Caki2 (cell line): ENCODE measurements at places on chromosomes 2 and 18.
A peak's percentile ranks its signal among the peaks of the same experiment; 100 is the strongest.

DNA sequence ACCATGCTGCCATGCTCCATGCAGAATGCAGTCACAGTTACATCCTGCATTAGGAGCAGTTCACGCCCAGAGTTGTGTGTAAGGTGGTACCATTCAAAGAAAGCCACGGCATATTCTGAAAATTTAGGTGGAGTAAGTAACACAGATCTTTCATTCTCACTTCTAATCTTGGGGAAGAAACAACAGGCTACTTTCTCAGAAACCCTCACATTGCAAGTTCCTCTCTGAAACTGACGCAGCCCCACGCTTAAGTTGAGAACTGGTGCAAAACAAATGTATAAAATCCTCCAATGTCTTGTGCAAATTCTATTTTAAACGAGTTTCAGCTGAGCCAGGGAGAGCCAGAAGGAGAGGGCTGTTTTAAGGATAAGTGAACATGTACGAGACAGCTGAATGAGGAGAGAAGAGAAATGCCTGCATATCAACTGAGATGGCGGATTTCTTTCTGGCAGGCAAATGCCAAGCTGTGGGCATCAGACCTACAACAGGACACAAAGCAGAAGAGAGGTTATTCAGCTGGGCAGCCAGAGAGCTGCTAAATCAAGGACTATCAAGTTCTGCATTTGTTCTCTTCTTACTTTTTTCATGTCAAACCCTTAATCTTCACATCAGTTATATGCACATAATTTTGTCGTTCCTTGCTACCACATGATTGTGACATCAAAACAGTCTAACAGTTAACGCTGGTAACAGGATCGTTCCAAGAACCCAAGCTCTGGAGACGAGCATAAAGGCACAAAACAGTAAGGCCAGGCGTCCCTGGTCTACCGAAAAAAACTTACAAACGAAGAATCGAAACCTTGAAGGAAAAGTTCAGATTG lies 6.4 kb downstream of the ARL4C start:
- no peak for DNase-seq

- DNase-seq, result no peak
These were observed 183.1 kb upstream of the CCDC68 start for GRCh38 chr18:55142410-55142809.

DNA sequence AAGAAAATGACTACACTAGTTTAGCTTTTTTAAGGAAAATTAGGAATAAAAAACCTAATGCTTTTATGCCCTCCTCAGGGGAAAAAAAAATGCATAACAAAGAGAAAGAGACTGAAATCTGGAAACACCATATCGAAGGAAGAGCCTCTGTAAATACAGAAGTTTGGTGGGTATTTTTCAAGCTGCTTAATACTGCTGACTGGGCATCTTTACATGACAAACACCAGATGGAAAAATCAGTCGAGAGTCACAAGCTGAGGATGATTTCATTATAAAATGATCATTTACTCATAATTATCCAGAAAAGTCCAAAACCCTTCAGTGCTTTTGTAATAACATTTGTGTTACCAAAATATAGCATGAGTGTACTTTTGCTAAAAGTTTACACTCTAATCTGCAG lies 1600.7 kb upstream of the ACVR2A start:
- DNase-seq, result no peak

GRCh38 chr18:42706618-42707017 lies 408.9 kb downstream of the RIT2 start:
- DNase-seq, result peak; percentile 84

- no peak for DNase-seq
These were observed 42.5 kb downstream of the DOCK10 start for GRCh38 chr2:224999754-225000153.

- no peak for DNase-seq
These were observed 152.4 kb upstream of the CAVIN2 start for GRCh38 chr2:191999101-191999841.

GRCh38 chr2:132589111-132589830 lies 80.7 kb downstream of the LYPD1 start:
- no peak for DNase-seq

GRCh38 chr2:173441222-173441621 lies 86.5 kb downstream of the CDCA7 start:
- no peak for DNase-seq

- DNase-seq, result no peak
These were observed 725 bp upstream of the ANKRD53 start for GRCh38 chr2:70977605-70978205.

- DNase-seq, result no peak
These were observed 60.7 kb downstream of the ARMC9 start for GRCh38 chr2:231259104-231259503.

DNA sequence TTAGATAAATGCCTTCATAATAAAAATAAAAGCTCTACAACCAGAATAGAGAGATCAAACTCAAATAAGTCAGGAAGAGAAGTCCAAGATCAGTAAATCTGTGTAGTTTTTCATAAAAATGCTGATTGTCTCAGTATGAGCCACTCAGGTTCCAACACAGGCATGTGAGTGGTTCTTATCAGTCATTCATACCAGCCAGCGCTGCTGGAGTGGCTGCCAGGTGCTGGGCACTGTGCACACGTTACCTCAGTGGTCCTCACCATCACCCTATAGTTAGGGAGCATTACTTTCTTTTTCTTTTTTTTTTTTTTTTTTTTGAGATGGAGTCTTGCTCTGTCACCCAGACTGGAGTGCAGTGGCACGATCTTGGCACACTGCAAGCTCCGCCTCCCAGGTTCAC lies 23.8 kb downstream of the CNDP1 start:
- no peak for DNase-seq

DNA sequence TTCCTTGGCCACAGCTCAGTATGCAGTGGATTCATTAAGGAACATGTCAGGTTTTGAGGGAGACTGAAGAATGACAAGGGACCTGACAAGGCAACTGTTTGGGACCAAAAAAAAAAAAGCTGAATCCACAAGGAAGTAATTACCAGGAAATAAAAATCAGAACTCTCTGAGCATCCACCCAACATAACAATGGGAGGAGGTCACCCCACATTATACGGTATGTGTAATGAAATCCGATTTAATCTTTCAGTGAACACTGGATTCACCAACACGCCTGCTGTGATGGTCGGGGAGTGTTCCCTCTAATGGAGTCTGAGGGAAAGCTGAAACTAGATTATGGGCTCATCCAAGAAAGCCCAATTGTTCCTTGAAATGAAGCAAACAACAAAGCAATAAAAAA lies 329.3 kb downstream of the ETAA1 start:
- DNase-seq, result no peak

DNA sequence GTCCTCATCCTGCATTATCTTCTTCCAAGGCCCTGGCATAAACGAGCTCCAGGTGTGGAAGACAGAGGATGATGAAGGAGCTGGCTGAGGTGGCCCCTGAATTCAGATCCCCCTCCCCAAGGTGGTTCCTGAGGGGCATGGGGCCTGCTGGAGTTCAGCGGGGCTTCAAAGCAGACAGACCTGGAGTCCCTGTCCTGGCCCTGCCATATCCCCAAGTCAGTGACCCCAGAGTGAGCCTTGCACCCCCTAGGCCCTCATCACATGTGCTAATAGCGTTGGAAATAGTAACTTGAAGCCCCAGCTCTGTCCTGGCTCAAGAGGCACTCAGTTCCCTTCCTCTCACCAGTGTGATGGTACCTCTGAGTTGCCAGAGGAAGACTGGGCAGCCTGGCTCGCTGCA lies 172.9 kb downstream of the GALNT1 start:
- DNase-seq, result no peak

- DNase-seq, result no peak
These were observed 421.3 kb upstream of the NXPH2 start for GRCh38 chr2:139201516-139201915.

- DNase-seq, result no peak
These were observed 124.0 kb downstream of the GAREM1 start for GRCh38 chr18:32346671-32347070.

- peak; percentile 14 for DNase-seq
These were observed 72.0 kb upstream of the TMEM178A start for GRCh38 chr2:39593439-39594393.

DNA sequence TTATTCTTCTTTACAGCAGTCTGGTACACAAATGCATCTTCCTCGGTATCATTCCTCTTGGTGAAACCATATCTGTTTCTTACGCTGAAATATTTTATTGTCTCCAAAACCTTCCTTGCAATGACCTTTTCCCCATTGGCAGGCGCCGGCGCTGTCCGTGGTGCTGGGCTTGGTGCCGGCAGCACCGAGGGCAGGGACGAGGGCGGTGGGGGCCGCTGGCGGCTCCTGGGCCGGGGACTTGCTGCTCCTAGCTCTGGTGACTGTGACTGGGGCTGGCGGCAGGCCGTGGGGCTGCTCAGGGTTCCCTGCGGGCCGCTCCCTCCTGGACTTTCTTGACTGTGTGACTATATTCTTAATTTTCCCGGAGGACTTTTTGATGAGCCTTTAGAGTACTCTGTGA lies 72.5 kb downstream of the GPR39 start:
- no peak for DNase-seq

GRCh38 chr18:13454363-13455150 lies 236.0 kb downstream of the LDLRAD4 start:
- no peak for DNase-seq

DNA sequence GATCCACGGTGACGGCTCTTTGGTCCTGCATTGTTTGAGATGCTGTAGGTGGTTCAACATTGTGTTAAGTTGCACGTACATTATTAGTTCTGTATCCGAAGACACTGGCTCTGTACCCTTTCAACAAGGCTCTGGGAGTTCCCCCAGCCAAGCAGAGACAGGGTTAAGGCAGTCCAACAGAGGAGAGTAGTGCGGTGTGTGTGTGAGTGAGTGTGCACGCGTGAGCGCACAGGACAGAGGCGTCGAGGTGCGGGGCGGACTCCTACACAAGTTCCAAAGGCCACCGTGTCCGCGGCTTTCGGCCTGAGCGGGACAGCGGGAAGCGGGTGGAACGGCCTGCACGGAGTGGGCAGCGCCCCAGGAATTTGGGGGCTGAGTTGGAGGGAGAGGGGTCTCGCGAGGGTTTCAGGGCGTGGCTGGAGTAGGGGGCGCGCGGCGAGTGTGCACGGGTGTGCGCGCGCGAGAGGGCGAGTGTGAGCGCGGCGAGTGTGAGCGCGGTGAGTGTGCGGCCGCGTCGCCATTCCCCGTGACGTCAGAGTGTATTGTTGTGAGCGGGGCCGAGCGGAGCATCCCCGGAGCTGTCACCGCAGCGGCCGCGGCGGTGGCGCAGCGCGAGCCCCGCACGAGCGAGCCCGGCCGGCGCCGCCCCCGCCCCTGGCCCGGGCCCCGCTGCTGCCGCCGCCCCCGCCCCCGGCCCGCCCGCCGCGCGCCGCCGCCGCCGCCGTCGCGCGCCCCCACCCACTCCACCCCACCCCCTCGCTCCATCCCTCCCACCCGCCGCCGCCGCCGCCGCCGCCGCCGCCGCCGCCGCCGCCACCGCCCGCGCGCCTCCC lies at the start of gene ASXL3:
ASXL3 (plus strand) TSS at position 535 of the 833 bp plus-strand sequence. CDS start 413 bp downstream, outside the sequence.
- no peak for DNase-seq

DNA sequence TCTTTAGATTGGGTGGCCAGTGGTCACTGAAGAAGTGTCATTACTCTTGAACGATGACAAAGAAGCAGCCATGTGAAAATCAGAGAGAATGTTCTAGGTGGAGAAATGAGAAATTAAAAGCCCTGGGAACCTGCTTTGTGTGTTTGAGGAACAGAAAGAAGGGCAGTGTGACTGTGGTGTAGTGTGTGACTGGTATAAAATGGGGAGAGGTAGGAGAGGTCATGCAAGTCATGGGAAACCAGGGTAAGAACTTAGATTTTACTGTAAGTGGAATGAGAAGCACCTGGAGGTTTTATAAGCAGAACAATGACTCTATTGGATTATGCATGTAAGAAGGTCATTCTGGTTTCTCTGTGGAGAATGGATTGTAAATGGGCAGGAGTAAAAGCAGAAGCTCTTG lies 12.2 kb downstream of the ICOS start:
- no peak for DNase-seq

GRCh38 chr2:215505044-215505786 lies 69.3 kb upstream of the FN1 start:
- no peak for DNase-seq

DNA sequence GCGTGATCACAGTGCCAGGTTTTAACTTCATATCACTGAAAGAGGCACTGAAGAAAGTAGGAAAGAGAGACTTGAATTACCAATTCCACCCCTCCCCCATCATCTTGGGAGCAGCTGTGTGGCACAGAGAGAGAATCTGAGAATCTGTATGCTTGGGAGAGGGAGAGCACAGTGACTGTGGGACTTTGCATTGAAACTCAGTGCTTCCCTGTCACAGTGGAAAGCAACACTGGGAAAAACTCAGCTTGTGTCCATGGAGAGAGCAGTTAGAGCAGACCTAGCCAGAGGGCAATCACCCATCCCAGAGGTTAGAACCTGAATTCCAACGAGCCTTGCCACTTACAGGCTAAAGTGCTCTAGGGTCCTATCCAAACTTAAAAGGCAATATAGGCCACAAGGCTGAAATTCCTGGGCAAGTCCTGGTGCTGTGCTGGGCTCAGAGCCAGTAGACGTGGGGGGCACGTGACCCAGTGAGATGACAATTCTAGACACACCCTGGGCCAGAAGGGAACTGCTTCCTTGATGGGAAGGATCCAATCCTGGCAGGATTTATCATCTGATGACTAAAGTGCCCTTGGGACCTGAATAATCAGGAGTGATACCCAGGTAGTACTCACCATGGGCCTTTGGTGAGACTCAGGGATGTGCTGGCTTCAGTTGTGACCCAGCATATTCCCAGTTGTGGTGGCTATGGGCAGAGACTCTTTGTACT lies 15.5 kb upstream of the ABCB11 start:
- no peak for DNase-seq

- no peak for DNase-seq
These were observed 362.2 kb upstream of the SLC14A2 start for GRCh38 chr18:45253056-45253565.
